WERI-Rb-1 (cell line): ENCODE measurements at places on chromosomes 3 and 15.

GRCh38 chr3:172679599-172679998 lies 31.3 kb downstream of the NCEH1 start:
- no peak for DNase-seq

GRCh38 chr3:197031315-197032285 lies 2.0 kb upstream of the MELTF start:
- DNase-seq: no peak

DNA sequence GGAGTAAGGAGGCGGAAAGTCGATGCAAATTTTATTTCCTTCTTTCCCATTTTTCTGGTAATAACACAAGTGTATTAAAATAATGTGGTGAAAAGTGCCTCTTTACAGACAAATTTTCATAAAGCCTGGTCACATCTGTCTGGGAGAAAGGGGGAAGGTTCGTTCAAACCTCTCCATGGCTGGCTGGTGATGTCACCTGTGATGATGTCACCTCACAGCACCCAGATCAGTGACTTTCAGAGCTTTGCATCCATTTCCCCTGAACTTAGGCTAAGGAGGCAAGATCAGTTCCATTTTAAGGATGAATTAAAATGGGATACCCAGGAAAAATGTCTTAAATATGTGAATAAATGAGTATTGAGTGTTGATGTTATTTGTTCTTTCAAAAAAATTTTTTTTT lies 34.1 kb downstream of the ATP10A start:
- DNase-seq: no peak

DNA sequence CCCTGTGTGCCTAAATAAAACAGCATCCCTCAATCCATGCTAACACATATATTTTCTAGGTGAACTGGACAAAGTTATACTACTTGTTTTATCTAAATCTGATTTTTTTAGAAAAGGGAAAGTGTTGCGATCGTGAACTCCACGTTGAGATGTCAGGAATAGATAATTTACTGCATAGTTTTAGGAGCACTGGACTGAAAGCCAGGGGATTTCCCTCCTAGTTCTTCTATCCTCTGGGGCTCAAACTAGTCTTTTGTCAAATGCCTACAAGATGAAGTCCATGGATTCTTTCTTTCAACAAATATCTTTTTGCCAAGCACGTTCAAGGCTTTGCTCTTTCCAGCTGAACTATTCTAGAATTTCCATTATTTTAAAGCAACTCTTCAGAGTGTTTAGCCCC lies 617 bp upstream of the HPS3 start:
- no peak for DNase-seq

DNA sequence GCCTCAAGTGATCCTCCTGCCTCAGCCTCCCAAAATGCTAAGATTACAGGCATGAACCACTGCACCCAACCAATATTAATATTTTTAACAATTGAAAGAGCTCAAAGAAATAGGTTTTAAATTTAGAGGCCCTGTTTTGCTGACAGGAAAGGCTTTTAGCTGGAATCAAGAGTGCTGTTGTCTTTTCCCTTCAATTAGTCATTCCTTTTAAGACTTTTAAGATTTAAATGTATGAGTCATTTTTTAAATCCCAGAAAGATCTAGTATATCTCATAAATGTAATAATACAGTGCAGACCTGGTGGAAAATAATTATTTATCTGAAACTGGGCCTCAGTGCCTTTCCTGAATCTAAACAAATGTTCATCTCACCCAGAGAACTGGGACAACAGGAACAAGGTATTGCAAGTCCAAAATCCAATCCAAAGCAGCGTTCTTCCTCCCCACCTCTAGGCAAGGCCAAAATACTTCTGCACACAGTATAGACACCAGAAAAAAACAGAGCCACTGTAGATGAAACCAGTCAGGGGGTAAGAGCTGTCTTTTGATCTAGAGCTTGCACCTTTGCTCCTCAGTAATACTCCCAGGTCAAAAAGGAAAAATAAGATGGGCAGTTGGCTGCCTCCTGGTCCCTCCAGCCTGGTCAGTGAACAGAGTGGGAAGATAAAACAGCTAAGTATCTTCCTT lies 14.4 kb downstream of the AGTR1 start:
- DNase-seq: no peak

- no peak for DNase-seq
Measured at GRCh38 chr15:33154351-33155166, 40.0 kb downstream of the FMN1 start.

DNA sequence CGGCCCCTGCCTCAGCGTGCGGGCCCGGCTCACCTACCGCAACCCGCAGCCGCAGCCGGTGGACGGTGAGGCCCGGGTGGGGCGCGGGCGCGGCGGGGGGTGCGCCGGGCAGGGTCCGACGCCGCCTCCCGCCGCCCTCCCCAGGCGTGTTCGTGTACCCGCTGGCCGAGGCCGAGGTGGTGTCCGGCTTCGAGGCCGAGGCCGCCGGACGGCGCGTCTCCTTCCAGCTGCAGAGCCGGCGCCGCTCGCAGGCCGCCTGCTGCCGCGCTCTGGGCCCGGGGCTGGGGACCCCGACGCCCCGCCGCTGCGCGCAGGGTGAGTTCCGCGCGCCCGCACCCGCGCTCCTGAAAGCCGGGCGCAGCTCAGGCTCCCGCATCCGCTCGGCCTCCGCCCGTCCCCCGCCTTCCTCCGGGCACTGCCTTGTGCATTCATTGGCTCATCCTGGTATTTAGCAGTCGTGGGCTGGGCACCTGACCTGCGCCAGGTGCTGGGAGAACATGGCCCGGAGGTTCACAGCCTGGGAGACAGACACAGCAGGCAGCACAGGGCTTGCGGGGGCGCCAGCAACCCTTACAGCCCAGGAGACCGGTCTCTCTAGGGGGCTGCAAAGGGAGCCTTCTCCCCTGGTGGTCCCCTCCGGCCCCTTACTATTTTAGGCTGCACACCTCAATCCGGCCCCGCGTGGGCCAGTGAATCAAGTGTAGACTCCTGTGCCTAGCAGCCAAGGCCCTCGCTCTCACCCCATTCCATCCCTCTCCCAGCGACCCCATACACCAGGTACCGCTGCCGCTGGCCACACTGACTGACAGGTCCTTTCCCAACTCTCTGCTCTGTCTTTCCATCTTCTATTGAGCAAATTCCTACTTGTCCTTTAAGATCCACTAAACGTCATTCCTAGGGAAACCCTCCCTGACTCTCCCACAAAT lies 1.5 kb downstream of the VWA5B2 start:
- no peak for DNase-seq

DNA sequence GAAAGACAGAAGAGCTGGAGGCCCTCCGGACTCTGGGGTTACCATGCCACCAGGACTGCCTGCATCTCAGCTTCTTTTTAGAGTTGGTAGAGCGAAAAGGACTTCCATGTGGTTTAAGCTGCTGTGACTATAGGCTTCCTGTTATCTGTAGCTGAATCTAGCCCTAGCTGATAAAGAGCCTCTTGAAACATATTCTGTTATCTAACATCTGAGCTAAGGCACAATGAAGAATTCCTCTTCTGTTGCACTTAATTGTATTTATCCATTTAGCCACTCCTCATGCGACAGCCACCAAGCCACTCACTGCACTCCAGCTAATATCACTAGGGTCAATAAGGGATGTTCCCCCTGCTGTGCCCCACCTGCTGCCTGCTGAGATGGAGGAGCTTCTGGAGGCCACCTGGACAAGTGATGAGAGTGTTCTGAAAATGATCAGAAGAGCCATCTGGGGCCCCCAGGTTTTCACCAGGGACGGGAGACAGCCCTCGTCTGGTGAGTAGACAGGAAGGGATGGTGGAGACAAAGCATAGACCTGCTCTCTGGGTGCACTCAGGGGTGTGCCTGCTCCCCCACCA lies 94.6 kb upstream of the PLXNA1 start:
- DNase-seq: peak; percentile 61

DNA sequence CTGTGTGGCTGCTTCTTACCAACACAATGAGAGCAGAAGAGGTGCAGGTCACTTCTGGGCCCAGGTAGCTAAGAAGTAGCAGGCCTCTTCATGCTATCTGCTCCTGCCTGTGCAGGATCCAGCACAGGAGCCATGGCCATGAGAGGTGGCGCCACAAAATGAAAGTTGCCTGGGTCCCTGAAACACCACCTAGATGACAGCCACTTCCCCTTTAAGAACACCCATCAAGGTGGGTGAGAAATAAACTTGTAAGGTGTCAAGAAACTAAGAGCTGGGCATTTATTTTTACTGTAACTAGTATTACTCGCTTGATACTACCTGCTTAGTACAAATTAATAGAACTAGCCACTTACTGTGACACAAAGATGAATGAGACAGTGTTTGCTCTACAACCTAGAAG lies 484.6 kb upstream of the TBL1XR1 start:
- DNase-seq: no peak

DNA sequence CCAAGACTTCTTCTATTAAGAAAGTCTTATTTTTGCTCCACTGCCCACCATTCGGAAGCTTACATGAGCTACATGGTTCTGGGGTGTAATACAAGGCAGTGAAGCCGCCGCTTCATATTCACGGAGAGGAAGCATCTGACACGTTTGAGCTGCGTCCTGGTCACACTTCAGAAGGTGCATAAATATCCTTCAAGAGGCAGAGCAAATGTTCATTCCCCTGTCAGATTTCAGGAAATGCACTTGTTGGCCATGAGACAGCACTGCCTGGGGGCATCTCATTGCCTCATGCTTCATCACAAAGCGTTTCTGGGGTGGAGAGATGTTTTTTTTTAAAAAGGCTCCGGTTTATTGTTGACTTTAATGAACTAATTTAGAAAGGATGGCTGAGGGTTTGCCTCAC lies 119.9 kb downstream of the CADPS start:
- DNase-seq: no peak

- DNase-seq: no peak
Measured at GRCh38 chr15:74055804-74056203, 26.5 kb downstream of the GOLGA6A start.

DNA sequence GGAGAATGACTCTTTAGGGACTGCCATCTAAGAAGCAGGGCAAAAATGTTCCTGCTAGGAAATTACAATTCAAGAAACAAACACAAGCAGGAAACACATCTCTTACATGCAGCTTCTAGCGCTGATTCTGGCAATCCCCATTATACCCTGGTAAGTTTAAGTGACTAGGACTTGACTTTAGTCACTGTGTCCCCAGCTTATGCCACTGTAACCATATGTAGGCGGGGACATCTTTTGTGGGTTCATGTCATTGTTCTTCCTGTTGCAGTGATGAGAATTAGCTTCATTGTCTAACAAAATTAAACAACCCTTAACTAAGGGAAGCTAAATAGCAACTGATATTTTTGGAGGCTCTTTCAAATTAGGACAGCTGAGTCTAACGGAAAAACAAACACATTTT lies 17.9 kb upstream of the FAM81A start:
- no peak for DNase-seq

GRCh38 chr3:24012589-24013269 lies 67.6 kb downstream of the NR1D2 start:
- DNase-seq: no peak

DNA sequence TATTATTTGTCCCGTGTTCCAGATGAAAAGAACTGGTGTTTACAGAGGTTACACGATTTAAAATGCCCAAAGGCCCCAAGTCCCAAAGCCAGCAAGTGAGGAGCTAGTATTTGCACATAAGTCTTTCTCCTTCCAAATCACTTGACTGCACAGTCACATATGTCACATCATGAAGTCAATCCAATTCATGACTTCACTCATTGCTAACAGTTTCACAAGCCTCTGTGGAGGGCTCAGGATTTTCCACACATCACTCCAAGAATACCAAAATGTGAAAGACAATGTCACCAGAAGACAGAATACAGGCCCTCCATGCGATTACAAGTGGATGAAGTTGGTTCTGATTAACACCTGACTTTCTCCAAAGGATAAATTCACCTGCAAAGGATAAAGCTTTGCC lies 283.1 kb upstream of the UBE2E2 start:
- no peak for DNase-seq

DNA sequence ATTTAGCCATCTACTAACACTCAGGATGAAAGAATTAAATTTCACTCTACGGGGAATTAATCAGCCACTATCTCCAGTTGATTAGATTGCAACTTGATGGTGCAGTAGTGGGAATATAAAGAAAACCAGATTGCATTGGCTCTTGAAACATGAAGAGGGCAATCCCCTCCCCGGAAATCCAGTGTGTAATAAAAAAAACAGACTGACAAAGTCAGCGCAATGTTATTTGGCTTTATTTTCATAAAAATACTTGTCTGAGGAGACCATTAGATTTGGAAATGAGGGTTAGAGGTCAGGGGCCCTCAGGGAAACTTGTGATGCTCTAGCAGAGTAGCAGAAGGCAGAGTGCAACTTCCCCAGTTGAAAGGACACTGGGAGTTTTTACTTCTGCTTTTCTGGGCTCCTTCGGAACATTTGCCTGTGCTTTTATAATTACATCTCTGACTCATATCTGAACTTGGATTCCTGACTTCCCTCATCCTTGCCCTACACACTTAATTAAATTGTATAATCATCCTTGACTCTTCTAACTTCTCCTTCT lies 326.8 kb downstream of the TUSC7 start:
- DNase-seq: no peak

- no peak for DNase-seq
Measured at GRCh38 chr3:138042043-138042442, 32.1 kb downstream of the CLDN18 start.

- DNase-seq: no peak
Measured at GRCh38 chr3:112654979-112655378, 14.0 kb upstream of the CCDC80 start.

- DNase-seq: no peak
Measured at GRCh38 chr3:178585454-178585853, 49.2 kb downstream of the KCNMB2 start.

GRCh38 chr15:63842626-63843025 lies 8.9 kb upstream of the HERC1 start:
- no peak for DNase-seq

GRCh38 chr3:42446111-42447050 lies 36.0 kb upstream of the LYZL4 start:
- no peak for DNase-seq

GRCh38 chr3:11457135-11457534 lies 184.9 kb downstream of the ATG7 start:
- DNase-seq: peak; percentile 31

DNA sequence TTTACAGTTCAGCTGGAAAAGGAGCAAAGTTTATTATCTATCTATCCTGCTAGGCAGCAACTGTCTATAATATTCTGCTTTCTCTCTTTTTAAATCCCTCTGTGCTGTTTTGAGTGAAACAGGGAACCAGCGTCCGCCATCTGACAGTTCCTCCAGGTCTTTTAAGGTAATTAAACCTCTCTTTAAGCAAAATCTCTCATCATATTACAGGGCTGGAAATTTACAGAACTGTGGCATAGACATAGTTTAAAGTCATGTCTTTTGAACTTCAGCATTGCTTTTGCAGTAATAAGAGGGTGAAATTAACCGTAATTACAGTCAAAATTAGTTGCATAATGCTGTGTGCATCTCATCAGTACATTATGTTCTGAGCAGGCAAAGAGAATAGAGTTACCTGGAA lies 263.4 kb upstream of the KCNMB2 start:
- peak; percentile 13 for DNase-seq
